ENCODE measurements at places on chromosomes 2 and 18.

DNA sequence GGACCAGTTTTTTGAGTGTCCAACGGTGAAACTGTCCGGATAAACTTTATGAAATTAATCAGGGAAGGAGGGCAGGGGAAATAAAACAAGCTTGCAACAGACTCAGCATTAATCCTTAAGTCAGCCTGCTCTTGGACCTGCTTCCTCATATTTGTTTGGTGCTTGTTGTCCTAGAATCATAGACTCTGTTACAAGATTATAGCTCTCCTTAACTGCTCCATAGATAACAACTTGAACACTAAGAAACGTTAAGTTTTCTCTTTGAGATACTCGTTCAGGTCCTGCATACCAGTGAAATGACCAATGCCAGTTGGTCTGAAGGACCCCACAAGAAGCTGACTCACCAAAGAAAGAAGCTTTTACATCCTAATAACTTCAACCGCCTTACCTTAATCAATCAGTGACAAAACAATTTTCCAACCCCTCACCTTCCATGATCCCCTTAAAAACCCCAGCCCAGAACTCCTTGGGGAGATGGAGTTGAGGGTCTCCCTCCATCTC, 493.2 kb downstream of the PID1 start:
- no peak for DNase-seq

GRCh38 chr18:48134609-48135008, 204.2 kb upstream of the SMAD2 start:
- no peak for DNase-seq

GRCh38 chr2:119480184-119480583, 44.1 kb downstream of the SCTR start:
- no peak for DNase-seq

GRCh38 chr2:23525137-23525765, 140.3 kb downstream of the KLHL29 start:
- DNase-seq = no peak

GRCh38 chr2:45741161-45741850, 89.8 kb downstream of the PRKCE start:
- no peak for DNase-seq

- no peak for DNase-seq
Observed at GRCh38 chr2:192473331-192473730, 278.6 kb upstream of the TMEFF2 start.

DNA sequence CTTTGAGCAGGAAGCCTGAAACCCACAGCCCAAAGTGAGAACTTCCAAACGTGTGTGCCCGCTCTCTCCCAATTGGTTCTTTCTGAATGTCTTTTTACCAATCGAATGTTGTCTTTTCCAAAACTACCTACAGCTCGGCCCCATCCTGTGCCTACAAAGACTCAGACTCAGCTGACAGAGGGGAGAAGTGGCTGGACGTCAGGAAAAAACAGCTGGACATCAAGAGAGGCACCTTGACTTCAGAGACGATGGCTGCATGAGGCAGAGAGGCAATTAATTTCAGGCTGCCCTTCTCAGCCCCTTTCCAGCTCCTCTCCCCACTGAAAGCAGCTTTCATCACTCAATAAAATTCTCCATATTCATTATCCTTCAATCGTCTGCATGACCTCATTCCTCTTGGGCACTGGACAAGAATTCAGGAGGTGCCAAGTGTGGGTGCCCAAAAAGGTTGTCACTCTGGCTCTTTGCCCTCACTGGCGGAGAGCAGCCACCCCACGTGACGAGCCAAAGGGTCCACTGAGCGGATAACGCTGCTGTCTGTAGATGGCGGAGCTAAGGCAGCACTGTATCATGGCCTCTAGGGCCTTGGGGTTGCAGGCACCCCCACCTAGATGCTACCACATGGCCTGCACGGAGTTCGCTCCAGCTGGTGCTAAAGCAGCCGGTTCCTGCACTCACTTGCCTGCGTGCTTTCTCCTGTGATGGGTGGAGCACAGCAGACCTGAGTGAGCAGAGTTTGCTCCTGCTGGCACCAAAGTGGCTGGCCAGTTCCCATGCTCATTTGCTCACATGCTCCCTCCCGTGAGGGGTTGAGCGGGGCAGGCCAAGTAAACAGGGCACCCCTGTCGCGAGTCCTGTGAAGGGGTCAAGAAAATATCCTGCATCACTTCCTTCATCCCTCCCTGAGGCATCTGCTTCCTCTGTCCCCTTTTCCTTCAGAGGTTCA, 37.9 kb downstream of the FAM210A start:
- DNase-seq = no peak

DNA sequence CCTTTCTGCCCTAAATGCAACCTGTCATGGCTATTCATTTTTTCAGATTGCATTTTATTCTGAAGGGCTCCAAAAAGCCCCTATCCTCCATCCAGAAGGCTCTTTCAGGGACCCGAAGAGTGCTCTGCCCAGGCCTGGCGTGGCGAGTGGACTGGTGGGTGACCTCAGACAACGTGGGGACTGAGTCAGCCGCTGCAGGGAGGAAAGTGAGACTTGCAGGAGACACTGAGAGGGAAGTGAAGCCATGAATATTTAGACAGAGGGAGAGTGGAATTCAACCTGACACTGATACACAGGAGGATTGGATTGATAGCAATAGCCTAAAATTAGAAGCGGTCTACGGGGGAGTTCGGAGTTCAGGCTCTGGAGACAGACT, 63.6 kb upstream of the SIX2 start:
- no peak for DNase-seq

- DNase-seq = no peak
Observed at GRCh38 chr18:79451237-79452125, 55.8 kb downstream of the NFATC1 start.

DNA sequence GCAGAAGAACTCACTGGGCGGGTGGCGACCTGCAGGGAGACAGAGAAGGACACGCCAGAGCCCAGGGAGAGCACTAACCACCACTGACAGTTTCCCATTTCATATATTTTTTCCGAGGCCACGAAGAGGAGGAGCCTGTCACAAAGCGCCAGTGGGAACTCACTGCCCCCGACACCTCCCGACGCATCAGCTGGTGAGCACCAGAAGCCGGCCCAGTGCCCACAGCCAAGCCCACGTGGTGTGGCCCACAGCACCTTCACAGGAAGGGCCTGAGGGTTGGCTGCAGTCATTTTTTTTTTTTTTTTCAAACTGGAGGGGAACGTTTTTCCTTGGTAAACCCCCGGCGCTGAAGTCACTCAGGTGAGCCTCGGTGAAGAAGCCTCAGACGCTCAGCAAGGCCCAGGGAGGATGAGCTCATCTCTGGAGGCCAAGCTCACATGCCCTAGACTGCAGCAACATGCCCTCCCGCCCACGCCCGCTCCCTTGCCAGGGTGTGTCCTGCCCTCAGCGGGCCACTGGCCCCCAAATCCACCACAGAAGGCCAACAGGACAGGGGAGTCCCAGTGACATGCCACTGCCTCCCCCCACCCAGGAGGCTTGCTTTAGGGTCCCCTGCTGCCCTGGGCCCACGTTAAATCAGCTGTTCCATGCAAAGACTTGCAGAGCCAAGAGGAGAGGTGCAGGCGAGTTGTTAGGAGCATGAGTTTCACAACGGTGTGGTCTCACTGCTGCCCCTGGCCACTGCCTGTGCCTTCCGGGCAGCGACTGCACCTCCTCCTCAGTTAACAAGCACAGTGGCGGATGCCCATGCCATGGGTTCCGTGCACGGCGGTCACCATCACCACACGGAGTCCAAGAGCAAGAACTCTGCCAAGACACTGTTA, 68.1 kb downstream of the PARD6G start:
- DNase-seq = no peak

- DNase-seq = peak; percentile 80
Observed at GRCh38 chr2:64404002-64404731, 49.8 kb upstream of the LGALSL start.

GRCh38 chr18:7958081-7958896, 391.2 kb downstream of the PTPRM start:
- no peak for DNase-seq

- DNase-seq = no peak
Observed at GRCh38 chr18:12317664-12318333, 9.8 kb downstream of the TUBB6 start.

- no peak for DNase-seq
Observed at GRCh38 chr2:201971531-201972228, 62.0 kb upstream of the FZD7 start.

GRCh38 chr2:128755695-128756364, 437.2 kb upstream of the HS6ST1 start:
- DNase-seq = no peak

GRCh38 chr2:81002906-81003305, 698.4 kb upstream of the LRRTM1 start:
- DNase-seq = no peak

DNA sequence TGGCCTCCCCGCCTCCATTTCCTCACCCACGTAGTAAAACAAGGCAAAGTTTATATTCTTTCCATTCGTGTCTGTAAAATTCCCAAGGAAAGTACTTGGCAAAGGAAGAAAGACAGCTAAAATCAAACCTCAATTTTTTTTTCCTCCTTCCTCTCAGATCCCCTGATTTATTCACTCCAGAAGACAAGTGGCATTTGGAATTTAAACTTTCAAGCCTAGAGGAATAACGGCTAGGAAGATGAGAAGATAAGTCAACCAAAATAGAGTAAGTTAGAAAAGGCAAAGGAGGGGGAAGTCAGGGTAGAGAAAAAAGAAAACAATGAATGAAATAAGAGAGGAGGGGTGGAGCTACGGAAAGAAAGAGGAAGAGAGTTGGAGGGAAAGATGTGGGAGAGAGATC, 198.9 kb upstream of the PIK3C3 start:
- no peak for DNase-seq

DNA sequence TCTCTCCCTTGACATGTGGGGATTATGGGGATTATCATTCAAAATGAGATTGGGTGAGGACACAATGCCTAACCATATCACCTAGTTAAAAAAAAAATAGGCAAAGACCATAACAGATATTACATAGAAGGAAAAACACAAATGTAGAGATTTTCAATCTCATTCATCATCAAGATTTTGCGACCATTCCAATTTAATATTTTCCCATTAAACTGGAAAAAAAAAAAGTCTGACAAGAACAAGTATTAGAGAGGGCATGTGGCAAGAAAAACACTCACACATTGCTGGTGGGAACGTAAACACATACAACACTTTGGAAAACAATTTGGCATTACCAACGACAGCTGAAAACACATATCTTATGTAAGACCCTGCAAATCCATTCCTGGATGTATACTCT, 71.0 kb upstream of the MYCN start:
- no peak for DNase-seq

GRCh38 chr2:68784915-68785314, 50.3 kb downstream of the ARHGAP25 start:
- DNase-seq = no peak

DNA sequence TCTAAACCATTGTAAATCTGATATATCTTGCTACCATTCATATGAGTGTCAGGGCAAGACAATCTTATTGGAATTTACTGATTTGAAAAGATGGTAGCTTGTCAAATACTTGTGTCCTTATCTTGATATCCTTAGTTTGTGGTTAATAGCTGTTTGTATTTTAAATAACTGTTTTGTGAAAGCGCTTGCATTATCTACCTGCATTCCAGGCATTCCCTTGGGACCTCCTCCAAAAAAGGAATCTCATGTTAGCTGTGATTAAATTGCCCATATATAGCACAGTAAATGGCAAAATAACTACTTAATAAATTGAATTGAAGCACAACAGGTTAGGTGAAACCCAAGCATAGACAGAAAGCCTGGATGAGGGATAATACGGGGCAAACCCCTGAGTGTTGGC, 13.9 kb downstream of the CNTNAP5 start:
- no peak for DNase-seq

GRCh38 chr2:25614711-25615110, 58.7 kb downstream of the DTNB start:
- DNase-seq = no peak

- DNase-seq = no peak
Observed at GRCh38 chr2:241461693-241462677, 46.4 kb downstream of the STK25 start.
